ENCODE measurements at places on chromosomes 1 and 21. TPM values are rescaled to one million over a fixed set of nuclear protein-coding genes. Genes with fewer than 3 reads are reported as not detected.

The PAX7 gene
- not detected for total RNA-seq

The CADM3 gene
- not detected for total RNA-seq

The LYPD8 gene
- total RNA-seq = not detected

The OR2M3 gene
- not detected for total RNA-seq

The FH gene
- 199 TPM for total RNA-seq

The SYT6 gene
- not detected for total RNA-seq

The COL6A1 gene
- 1,625 TPM for total RNA-seq

The ACKR1 gene
- not detected for total RNA-seq

The RHOC gene
- total RNA-seq = 502 TPM

The C1orf50 gene
- 5.9 TPM for total RNA-seq

The SHE gene
- total RNA-seq = 0.19 TPM

The RORC gene
- not detected for total RNA-seq

The OR6K3 gene
- total RNA-seq = not detected

The SNX27 gene
- 27.0 TPM for total RNA-seq

The CR2 gene
- total RNA-seq = not detected

The RNF187 gene
- 50.7 TPM for total RNA-seq

The ADSS2 gene
- total RNA-seq = 56.9 TPM

The S100A3 gene
- 2.8 TPM for total RNA-seq

The SASS6 gene
- 5.4 TPM for total RNA-seq

The DMBX1 gene
- total RNA-seq = not detected

The FAAH gene
- total RNA-seq = 2.0 TPM

The LCE1E gene
- total RNA-seq = not detected

The CD101 gene
- total RNA-seq = under 0.01 TPM

The HMCN1 gene
- 84.0 TPM for total RNA-seq

The CHRNB2 gene
- under 0.01 TPM for total RNA-seq

The MUL1 gene
- total RNA-seq = 22.6 TPM

The CNR2 gene
- not detected for total RNA-seq

The H3-3A gene
- 85.4 TPM for total RNA-seq

The ADAMTS1 gene
- 274 TPM for total RNA-seq

The TRIM58 gene
- total RNA-seq = 3.1 TPM

The GBP1 gene
- total RNA-seq = 22.3 TPM

The KCNJ6 gene
- under 0.01 TPM for total RNA-seq

The ADGRB2 gene
- 8.2 TPM for total RNA-seq

The IFNAR1 gene
- 25.1 TPM for total RNA-seq

The LGR6 gene
- not detected for total RNA-seq

The ADAMTSL4 gene
- total RNA-seq = 4.2 TPM

The CHIA gene
- not detected for total RNA-seq

The RRP15 gene
- total RNA-seq = 10.9 TPM

The NPR1 gene
- 0.85 TPM for total RNA-seq

The CFHR1 gene
- 0.19 TPM for total RNA-seq

The TFF3 gene
- not detected for total RNA-seq

The GUCA2B gene
- not detected for total RNA-seq

The RAP1GAP gene
- 0.56 TPM for total RNA-seq

The LCE2A gene
- total RNA-seq = not detected

The COL9A2 gene
- 0.38 TPM for total RNA-seq

The HYI gene
- 45.1 TPM for total RNA-seq

The PTAFR gene
- under 0.01 TPM for total RNA-seq

The MYOG gene
- total RNA-seq = not detected

The PKLR gene
- total RNA-seq = not detected
